ENCODE measurements at places on chromosomes 3 and 15. TPM values are rescaled to one million over a fixed set of nuclear protein-coding genes. Genes with fewer than 3 reads are reported as not detected.

SAXO2 gene
- 0.19 TPM for total RNA-seq

GRCh38 chr3:60809857-60810610, 441.2 kb downstream of the FHIT start:
- DNase-seq: no peak

DNA sequence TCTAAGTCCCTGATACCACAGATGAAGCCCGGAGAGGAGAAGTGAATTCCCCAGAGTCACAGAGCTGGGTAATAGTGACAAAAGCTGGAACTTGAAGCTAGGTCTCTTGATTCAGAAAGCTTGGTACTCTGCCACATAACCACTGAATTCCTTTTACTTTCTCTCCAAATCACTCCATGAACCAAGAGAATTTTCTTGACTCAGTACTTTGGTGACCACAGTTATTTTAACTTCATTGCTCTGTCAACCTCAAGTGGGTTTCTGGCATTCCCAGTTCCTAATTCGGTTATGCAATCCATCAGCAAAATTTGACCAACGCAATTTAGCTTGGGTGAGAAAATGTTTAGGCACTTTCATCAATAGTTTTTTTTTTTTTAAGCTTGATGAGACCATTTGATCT, 61.0 kb upstream of the PPARG start:
- no peak for DNase-seq

GRCh38 chr3:48232734-48233133, 8.2 kb upstream of the ZNF589 start:
- peak; percentile 49 for DNase-seq

DNA sequence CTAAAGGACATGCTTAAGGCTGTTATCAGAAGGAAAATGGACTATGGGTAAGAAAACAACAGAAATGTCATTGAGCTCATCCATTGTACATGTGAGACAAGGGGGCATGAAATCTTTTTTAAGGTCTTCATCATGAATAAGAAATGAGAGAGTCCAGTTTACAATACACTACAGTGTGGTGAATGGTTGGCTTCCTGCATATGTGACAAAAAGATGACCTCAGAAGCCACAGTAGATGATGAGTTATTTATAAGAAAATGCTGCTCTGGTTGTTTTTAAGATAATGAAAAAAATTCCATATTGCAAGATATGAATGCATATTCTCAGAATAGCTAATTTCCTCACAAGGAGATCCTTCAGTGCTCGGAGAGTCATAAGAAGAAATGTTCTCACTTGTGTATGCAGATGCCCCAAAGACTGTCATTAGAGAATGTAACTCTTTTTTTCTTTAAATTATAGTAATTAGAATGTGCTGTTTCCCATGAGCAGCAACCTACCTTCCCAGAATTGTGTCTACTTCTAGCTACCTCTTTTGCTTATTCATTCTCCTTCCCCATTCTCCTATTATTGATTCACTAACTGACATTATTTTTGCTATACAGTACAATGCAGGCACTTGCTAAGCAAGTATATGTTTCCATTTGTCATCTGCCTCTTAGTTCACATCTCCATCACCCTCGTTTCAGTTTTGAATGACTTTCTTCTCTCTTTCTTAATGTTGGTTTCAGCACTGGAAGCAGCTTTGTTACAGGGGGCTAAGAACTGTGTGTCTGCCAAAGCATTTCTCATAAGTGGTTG, 152.0 kb upstream of the PEX5L start:
- DNase-seq: no peak

- no peak for DNase-seq
Observed at GRCh38 chr3:110479731-110480130, 591.9 kb upstream of the NECTIN3 start.

DNA sequence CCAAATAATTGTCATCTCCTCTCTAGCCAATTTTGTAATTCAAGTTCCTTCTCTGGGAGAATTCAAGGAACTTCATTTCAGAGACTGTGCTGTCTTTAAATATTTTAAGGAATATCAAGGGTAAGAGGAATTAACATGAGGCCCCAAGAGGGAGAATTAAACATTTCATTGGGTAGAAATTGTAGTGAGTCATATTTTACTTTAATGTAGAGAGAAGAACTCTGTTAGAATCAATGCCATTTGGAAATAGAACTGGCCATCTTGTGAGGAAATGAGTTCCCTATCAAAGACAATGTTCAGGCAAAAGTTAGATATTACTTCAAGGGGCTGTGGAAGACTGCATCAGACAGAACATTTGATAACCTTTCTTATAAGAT, 43.5 kb upstream of the TP63 start:
- DNase-seq: no peak

TUSC7 gene
- total RNA-seq: not detected

GOLGA6L7 gene
- total RNA-seq: not detected

Data from omental fat pad (tissue), 4 donors.